ENCODE measurements at places on chromosomes 11 and 22.

DNA sequence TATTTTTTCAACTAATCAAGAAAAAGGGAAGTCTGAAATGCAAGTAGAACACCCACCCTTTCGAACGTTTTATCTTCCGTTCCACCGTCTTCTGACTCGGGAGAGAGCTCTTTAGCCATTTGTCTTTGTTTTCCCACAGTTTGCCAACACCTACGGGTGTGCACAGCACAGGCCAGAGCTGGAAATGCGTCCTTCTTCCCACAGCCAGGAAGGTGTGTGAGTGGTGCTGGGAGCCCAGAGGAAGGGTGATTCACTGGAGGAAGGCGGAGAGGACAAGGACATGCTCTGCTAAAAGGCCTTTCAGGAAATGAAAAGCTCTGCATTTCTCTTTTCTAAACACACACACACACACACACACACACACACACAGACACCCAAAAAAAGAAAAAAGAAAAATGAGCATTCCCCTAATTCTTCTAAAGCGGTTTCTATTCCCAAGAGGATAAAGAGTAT lies 18.5 kb downstream of the ENDOD1 start:
- DNase-seq: no peak

DNA sequence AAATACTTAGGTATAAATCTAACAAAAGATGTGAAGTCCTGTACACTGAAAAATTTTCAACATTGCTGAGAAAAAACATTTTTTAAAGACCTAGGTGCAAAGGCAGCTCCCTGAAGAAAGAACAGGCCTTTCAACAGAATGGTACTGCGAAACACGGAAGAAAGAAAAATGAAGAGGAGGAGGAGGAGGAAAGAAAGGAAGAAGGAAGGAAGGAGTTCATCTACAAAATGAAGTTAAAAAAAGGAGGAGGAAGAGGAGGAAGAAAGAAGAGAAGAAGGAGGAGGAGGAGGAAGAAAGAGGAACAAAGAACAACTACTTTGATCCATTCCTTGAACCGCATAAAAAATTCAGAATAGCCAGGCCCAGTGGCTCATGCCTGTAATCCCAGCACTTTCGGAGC lies 29.5 kb downstream of the DGCR2 start:
- DNase-seq: no peak

DNA sequence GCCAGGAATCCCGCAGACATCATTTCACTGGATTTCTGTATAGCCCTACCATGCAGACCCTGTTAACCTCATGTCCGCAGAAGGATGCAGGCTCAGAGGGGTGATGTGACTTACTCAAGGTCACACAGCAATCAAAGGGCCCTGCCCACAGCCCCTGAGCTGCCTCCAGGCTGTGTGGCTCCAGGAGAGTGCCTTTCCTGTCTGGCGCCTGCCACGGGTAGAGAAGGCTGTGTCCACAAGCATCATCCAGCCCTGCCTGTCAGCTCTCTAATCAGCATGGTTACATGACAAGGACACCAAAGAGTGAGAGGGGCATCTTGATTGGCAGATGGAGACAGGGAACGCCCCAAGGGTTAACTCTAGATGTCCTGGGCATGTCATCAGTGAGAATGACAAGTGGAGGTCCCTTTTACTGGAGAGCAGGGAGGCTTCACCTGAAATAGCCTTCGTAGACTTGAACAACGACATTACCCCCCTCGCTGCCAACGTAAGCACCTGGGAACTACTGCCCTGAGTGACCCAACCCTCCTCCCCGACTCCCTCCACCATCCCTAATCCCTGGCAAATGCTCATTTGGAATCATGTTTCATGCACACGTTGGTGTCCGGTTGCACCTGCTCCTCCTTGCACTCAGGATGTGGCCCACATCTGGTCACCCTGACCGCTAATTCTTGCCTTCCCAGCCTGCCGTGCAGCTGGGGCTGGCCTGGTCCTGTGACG lies 6.9 kb downstream of the FGF19 start:
- DNase-seq: no peak

GRCh38 chr22:39309881-39310714 lies 9.3 kb downstream of the RPL3 start:
- no peak for DNase-seq

DNA sequence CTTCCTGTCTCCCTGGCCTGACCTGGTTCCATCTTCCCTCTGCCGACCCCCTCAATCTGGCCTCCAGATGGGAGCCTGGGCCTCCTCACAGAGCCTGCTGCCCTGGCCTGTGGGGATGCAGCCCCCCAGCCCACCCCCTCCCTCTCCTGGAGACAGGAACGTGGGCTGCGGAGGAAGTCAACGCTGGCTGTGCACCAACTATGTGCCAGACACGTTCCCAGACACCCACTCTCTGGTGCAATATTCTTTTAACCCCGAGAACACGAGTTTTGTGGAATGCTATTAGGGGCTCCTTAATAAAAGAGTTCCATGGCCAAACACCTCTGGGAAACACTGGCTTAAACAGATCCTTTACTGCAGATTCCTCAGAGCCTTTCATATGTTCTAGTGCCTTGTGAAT lies 15.9 kb downstream of the WNT11 start:
- no peak for DNase-seq

Measured in Karpas-422 (cell line).